ENCODE measurements at places on chromosomes 1 and 21.

DNA sequence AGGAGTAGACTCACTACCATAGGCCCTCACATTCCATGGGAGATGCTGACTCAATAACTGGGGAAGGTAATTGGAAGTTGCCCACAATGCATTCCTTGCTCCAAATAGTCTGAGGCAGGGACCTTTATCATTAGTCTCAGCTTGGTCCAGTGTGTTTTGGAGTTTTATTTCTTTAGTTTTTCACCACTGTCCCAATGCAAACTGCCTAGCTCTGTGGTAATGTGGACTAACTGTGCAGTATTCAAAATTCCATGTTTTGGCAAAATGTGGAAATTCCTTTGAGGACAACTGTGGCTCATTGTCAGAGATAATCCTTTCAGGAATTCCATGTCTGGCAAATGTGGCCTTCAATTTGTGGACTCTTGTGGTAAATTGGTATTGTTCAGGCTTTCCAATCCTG is 78.1 kb upstream of the PAPPA2 start:
- DNase-seq, result no peak

- no peak for DNase-seq
Measured at GRCh38 chr1:82703951-82704350, 903.2 kb downstream of the ADGRL2 start.

DNA sequence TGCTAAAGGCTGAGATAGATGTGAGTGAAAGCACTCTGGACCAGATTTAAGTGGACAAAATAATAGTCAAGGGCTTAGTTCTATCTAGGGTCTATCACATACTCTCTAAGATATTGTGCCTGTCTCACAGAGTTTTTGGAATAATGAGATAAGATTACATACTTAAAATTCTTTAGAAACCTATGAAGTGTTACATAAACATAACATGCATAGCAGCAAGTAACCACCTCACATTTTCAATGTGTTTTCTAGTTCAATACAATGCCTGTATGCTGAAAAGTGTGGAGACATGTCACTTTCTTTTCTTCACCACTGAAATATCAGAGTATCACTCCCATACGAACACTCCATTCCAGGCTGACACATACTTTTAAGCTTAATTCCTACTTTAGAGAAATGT is 16.2 kb downstream of the SDCCAG8 start:
- DNase-seq, result no peak

DNA sequence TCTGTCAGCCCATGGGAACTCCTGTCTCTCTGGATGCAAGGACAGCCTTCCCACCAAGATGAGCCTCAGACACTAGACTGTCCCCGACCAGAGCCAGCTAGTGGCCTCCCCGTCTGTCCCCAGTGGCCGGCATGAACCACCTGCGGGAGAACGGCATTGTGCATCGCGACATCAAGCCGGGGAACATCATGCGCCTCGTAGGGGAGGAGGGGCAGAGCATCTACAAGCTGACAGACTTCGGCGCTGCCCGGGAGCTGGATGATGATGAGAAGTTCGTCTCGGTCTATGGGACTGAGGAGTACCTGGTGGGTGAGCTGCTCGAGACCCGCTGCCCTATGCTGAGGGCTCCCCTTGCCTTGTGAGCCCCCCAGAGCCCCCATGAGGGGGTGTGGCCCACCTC is 5.8 kb downstream of the IKBKE start:
- DNase-seq, result no peak

GRCh38 chr1:13823936-13824335 is 123.9 kb downstream of the PRDM2 start:
- no peak for DNase-seq

GRCh38 chr1:165671526-165671925 is 26.8 kb downstream of the ALDH9A1 start:
- DNase-seq, result no peak

DNA sequence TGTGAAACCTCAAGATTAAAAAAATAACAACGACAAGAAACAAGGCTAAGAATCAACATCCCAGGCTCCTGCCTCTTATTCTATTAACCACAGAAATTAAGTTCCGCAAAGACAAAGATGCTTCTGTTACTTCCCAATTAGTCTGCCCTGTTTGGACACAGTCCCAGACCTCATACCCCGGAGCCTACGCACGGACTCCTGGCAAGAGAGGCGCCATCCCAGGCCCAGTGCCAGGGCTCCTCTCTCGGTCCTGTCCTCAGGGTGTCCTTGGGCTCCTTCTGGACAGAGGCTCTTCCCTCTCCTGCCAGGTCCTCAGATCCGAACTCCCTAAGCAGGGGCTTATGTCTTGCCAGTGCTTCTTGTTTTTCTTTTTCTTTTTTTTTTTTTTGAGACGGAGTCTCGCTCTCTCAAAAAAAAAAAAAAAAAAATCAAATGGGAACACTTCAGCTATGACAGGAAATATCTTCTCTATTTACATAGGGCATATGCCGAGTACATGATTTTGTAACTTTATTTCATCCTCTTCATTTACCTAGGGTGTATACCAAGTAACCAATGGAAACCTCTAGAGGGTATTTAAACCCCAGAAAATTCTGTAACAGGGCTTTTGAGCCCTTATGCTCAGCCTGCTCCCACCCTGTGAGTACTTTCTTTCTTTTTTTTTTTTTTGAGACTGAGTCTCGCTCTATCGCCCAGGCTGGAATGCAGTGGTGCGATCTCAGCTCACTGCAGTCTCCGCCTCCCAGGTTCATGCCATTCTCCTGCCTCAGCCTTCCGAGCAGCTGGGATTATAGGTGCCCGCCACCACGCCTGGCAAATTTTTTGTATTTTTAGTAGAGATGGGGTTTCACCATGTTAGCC is 11.7 kb upstream of the ENO1 start:
- no peak for DNase-seq

DNA sequence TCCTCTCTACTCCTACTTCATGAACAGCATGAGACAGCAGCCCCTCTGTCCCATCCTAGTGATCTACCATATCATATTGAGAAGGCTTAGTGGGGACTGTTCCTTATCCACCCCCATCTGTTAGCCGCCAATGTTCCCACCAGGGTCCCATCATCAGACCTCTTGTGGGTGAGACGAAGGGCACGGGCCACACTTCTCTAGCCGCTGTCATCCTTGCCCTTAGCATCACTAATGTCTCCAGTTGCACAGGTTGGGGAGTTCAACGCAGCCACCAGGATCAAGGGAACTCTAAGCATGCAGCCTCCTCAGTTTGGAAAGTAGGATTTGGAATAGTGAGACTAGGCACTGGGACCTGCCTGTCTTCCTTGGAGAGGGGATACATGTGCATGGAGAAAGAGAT is 20.1 kb downstream of the INKA2 start:
- DNase-seq, result no peak

- no peak for DNase-seq
Measured at GRCh38 chr1:233340966-233341516, 13.5 kb downstream of the MAP3K21 start.

DNA sequence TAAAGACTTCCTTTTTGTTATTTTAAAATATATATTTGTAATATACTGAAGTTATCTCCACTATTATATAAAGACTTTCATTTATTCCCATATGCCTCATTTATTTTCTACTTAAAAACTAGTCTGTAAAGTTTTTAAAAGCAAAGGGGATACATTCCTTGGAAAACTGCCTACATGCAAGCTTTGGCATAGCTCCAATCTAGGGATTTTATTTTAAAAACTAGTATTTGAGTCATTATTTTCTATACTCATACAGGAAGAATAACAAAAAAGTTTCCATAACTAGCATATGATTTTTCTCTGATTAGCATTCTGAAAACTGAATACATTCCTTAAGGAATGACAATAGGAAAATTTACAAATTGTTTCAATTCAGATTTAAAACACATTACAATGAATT is 88.9 kb downstream of the COL24A1 start:
- no peak for DNase-seq

- DNase-seq, result no peak
Measured at GRCh38 chr1:155309423-155310021, 856 bp downstream of the FDPS start.

DNA sequence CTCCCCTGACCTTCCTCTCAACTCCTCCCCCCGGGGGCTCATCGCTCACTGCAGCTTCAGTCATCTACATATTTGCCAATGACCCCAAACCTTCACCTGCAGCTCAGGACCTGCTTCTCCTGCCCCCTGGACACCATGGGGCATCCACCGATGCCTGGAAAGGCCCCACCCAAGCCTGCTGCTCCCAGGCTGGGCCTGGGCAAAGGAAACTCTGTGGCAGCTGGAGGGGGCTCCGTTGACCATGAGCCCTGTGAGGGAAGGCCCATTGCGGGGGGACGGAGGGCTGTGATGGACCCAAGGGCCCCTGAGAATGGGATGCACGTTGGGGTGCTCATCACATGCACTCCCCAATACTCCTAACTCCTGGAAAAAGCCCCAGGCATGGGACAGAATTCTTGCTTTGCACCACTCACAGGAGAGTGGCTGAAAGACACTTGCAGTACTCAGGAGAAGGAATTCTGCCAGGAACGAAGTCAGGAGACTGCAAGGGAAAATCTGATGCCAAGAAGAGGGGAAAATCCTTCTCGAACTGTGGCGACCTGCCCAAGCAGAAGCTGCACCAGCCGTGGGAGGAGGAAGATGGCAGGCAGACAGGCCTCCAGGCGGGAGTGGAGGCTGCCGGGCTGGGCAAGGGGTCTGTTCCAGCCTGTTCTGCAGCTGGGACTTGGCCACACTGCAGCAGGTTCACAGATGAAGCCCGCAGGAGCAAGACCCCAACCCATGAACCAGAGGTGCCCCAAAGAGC is 18.4 kb downstream of the MATN1 start:
- DNase-seq, result no peak

GRCh38 chr1:169904834-169905233 is 11.1 kb upstream of the SCYL3 start:
- no peak for DNase-seq

GRCh38 chr1:150596976-150597375 is 17.6 kb upstream of the MCL1 start:
- no peak for DNase-seq
